ENCODE measurements at places on chromosomes 2 and 18.
A peak's percentile ranks its signal among the peaks of the same experiment; 100 is the strongest.

DNA sequence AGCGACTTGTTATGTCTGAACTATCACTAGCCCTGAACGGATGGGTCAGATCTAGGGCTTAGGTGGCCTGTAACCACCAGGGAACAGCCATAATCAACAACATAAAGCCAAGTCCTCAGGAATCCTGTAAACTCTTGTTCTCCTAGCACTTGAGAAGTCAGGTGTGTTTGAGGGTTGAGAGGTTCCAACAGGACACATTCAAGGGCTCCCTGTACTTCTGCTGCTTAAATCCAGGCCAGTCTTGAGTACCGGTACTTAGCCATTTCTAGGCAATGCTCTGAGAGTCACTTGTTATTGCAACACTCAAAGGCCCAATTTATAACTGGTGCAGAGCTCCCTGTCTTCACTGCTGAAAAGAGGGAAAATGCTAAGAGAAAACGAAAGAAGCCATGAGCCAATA, 21.6 kb upstream of the SLC40A1 start:
- no peak for DNase-seq

DNA sequence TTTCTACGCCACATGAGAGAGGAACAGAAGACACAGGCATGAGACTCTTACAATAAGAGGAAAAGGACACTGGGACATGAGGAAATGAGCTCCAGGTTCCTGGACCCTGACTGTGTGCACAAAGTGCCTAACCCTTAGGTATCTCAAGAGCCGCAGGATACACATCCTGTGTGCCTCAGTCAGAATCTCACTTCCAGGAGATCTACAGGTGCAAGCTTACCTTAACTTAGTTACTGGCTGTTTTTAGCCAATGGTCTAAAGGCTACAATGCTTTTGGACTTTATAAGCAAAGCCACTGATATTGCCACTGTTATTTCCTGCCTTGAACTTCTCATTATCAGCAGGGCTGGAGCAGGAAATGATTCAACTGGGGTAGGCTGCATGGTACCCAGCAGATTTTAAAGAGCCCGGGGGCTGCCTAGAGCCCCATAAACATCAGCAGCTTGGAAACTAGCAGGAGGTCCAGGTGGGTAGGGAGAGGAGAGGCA, 254.4 kb downstream of the ZNF521 start:
- DNase-seq: no peak

GRCh38 chr2:216012830-216013079, 596 bp downstream of the MREG start:
- DNase-seq: no peak

DNA sequence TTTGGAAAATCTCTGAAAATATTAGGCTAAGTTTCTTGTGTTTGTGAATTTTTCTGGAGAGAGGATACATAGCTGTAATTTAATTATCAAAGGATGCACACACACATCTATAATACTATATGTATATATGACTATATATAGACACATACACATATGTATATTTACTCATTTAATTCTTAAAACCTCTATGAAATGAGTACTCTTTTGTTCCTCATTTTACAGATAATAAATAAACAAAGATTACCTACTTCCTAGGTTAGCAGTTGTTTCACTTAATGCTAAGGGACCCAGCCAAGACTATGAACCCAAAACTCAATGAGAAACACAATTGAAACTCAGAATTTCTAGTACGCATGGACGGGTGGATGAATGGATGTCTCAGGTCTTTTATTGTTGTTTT, 145.6 kb downstream of the BCL2 start:
- DNase-seq: no peak

DNA sequence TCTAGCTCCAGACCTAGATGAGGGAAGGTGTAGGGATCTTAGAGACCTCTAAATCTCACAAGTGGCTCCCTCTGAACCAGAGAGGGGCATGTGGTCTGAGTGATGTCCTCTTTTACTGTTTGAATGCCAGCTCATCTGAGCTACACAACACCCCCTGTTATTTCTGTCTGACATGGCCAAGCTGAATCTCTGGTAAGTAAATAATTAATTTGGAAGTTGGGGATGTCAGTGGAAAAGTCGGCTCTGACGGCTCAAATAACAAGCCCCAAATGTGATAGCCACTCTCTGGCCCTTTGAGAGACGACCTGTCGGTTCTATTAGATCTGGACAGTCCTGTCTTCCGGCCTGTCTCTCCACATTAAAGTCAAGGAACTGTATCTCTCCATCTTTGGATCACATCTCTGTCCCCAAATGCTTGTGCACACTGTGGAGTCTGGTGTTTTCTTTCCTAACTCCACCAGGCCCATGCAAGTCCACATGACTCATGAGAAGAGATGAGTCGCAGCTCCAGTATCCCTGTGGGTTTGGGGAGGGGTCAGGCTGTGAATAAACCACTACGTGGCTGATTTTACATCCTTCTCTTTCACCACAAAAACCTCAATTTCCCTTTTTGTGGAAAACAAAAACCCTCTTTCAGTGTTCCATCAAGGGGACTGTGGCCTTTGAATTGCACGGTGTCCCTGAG, 52.5 kb downstream of the SETBP1 start:
- DNase-seq: peak; percentile 31

- no peak for DNase-seq
Observed at GRCh38 chr2:205321231-205321630, 361.1 kb upstream of the NRP2 start.

DNA sequence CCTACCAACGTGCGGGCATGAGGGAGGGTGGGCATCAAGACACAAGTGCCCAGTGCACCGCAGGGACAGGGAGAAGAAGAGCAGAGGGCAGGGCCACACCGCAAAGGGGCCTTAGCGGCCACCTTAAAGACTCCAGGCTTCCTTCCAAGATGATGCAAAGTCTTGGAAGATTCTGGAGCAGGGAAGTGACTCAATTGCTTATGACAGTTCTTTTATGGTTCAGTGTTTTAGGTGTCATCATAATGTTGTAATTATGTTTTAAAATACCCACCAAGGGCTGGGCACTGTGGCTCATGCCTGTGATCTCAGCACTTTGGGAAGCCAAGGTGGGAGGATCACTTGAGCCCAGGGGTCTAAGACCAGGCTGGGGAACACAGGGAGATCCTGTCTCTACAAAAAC, 44.5 kb upstream of the SEMA4C start:
- DNase-seq: no peak

- no peak for DNase-seq
Observed at GRCh38 chr2:150653351-150653750, 165.9 kb upstream of the RND3 start.

GRCh38 chr18:42274488-42275137, 319.6 kb downstream of the PIK3C3 start:
- no peak for DNase-seq

GRCh38 chr2:62149708-62150107, 46.2 kb upstream of the B3GNT2 start:
- DNase-seq: peak; percentile 18

DNA sequence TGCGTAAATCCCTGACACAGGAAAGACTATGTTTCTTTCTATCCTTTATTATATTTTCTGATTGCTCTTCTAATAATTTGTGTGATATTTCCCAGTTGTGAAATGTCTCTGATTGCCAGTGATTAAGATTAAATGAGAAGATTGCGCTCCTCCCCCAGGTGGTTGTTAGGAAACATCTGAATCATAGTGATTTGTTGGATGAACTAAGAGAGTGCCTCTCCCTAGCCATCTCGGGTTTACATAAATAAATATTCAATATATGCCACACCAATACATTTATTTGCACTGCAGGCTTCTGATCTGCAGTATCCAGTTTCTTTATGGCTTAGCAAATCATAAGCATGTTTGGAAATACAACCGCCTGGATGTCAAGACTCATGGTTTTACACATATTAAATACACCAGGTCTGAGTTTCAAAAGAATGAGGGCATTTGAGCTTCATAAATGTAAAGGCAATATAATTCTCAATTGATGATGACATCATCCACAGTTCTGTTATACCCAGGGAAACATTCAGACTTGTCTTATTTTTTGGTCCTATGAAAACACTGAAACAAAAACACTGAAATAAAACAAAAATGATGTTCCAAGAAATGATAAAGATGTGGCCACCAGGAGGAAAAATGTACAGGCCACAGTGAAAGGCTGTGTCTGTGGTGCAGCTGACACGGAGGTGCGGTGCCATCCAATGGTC, 826.7 kb upstream of the ACVR2A start:
- no peak for DNase-seq

GRCh38 chr2:80482276-80482675, 177.7 kb upstream of the LRRTM1 start:
- no peak for DNase-seq

DNA sequence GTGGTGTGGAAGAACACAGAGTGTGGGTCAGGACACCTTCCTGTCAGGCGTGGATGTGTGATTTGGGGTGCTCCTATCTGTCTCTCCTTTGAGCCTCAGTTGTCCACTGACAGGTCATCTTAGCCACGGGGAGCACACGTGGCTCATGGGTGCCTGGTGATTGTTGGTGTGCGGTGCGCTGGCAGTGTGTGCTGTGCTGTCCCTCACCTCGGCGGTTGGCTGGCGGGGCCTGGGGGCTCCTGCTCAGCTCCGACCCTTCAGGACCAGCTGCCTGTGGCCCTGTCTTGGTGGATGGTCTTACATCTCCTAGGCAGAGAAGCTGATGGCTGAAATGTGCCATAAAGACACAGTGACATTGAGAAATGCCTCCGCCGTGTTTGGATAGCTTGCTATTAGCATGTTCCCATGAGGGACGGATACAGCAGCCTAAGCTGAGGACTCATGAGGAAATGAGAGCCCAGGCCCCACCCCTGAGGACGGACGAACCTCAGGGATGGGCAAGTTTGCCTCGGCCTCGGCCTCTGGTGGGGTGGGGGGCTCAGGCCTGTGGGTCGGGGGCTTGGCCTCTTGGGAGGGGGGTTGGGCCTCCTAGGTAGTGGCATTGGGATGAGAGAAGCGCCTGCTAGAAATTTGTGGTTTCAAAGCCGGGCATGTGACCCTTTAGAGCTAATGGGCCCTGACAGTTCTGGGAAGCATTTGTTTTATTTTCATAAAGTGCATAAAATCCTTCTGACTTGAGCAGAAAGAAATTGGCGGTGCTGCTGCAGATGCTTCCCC, 20.3 kb upstream of the ASB1 start:
- DNase-seq: no peak

- DNase-seq: no peak
Observed at GRCh38 chr2:234492717-234493485, 4.0 kb downstream of the ARL4C start.

DNA sequence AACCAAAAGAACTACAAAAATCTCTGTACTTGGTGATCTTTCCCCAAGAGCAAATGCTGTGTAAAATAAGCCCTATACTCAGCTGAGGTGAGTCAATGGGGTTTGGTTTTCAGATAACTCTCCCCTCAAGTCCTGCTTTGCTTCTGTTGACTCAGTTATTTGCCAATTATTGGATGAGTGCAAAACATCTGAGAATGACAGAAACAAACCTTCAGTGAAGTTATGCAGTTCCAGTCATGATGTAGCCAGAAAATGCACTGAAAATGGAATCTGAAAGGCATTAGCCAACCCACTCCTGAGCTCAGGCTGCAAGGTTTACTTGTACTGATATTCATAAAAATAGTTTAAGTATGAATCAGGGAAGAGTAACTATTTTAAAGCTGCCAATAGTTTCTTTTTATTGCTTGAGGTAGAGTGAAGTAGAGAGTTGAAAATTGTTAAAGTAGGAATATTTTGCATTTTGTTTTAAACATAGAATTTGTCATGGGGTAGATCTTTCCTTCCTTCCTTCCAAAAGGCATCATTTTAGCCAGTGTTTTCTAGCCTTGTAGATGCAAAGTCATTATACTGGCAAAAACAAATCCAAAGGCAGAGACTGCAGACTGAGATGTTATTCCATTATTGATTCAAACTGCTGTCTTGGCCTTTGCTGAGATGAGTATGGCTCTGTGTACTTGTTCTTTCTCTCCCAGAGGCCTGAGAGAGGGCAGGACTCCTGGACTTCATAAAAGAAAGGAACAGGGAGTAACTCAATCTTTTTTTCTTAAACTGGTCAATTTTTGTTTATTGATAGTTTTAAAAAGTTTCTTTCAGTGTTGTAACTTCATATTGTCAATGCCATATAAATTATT, 215.3 kb downstream of the RND3 start:
- DNase-seq: no peak

GRCh38 chr2:170886386-170886785, 42.7 kb upstream of the GORASP2 start:
- no peak for DNase-seq

GRCh38 chr2:141417246-141417797, 713.5 kb downstream of the LRP1B start:
- DNase-seq: no peak

GRCh38 chr18:57480733-57481132, 45.6 kb downstream of the ONECUT2 start:
- DNase-seq: no peak

DNA sequence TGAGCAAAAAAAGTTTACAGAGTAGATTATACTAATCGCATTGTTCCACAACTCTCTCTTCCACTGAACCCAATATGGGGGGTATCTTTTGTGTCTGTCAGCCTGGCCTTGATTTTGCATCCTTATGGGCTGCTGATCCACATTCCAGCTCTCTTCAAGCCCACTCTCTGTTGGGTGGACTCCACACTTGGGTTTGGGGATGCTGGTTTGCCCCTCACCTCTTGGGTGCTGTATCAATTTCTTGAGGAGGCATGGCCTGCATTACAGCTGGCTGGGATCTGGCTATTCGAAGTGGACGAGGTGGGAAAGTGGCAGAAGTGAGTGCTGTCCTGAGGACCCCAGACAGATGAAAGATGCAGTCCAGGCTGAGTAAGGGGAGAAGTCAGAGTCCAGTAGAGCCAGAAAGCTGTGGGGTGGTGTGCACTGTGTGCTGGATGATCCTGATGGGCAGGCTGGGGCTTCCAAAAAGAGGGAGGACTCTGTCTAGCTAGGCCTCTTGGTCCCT, 141.4 kb downstream of the CAPN13 start:
- no peak for DNase-seq

GRCh38 chr18:75209951-75210258, 692 bp upstream of the TSHZ1 start:
- DNase-seq: no peak

DNA sequence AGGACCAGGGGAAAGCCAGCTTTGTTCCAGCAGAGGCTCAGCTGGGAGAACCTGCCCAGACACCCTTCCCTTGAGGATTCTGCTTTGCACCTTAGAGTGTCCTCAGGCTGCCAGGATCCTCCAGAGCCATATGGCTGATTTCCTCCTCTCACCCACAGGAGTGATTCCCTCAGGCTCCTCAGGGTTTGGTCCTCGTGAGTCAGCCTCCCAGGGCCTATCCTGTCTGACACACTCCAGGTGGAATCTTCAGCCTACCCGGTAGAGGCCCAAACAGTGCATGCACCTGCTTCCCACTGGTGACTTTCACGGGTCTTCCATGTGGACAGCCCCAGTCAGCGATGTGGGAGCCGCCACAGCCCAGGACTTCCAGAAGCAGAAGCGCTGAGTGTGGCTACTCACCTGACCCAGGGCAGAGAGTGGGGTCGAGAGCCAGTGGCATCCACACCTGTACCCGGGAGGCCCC, 73.3 kb downstream of the TFCP2L1 start:
- no peak for DNase-seq

Measured in bone marrow (tissue), 2 donors.